ENCODE measurements at places on chromosomes 13 and 19.
A peak's percentile ranks its signal among the peaks of the same experiment; 100 is the strongest.

GRCh38 chr13:24148414-24149235 lies 11.9 kb upstream of the SPATA13 start:
- DNase-seq, result peak; percentile 94

DNA sequence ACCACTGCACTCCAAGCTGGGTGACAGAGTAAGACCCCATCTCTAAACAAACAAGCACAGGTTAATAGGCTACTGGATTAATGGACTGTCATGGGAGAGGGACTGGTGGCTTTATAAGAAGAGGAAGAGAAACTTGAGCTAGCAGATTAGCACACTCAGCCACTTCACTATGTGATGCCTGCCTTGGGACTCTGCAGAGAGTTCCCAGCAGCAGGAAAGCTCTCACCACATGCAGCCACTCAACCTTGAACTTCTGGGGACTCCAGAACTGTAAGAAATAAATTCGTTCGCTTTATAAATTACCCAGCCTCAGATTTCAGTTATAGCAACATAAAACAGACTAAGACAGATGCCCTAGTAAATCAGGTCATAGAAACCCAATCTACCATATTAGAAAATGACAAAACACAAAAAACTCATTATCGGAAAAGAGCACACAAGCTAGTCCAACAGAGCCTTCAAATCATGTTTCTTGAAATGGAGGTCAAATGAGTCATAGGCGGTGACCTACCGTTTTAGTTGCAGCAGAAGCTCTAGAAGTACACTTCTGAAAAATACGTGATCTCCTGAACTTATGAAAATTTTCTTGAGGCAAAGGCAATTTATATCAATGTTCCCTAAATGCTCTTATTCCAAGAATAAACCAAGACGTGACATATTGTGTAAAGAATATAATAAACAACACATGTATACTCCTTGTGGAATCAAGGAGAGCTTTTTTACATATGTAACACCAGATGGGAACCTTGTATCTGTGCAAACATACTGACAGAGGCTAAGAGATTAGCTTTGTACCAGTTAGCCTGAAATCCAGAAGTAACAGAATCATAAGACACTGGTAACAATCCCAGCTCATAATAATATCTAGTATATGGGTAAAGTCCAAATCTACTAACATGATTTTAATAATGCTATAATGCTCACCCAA lies 340.9 kb upstream of the SGCG start:
- no peak for DNase-seq

GRCh38 chr19:2341982-2342381 lies 13.5 kb downstream of the SPPL2B start:
- no peak for DNase-seq

DNA sequence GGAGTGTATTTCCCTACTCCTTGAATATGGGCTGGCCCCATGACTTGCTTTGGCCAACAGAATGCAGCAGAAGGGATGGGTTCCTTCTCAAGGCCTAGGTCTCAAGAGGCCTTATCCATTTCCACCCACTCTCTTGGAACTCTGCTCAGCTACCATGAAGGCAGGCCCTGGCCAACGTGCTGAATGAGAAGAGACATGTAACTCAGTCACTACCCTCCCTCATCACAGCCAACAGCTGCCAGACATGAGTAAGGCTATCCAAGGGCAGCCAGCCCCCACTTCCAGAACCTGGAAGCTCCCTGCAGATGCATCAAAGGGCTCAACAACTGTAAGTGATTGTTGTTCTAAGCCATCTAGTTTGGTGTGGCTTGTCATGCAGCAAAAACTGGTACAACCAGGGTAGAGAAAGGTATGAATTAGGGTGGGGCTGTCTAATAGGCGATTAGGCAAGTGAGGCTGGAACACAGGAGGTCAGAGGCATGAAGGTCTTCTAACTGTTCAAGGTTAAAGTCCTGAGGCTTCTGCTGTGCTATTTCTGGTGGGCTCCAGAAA lies 1.4 kb upstream of the RASL11A start:
- no peak for DNase-seq

DNA sequence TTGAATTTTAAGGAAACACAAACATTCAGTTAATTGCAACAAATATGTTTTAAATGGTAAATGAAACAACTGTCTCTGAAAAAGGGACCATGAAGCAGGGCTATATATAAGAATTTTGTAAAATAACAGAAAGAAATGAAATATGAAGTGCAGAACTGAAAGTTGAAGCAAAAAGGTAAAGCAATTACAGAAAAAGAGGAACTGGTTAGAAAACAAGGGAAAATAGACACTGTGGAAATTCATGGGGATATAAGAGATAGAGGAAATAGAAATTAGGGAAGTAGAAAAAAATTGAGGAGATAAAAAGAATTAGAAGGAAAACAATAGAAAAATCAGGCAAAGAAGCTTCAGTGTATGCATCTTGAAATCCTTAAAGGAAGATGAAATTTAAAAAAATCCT lies 40.0 kb upstream of the TDRD3 start:
- no peak for DNase-seq

- DNase-seq, result no peak
Observed at GRCh38 chr13:51324714-51325420, 14.6 kb upstream of the SERPINE3 start.

- no peak for DNase-seq
Observed at GRCh38 chr19:6988257-6988656, 33.0 kb downstream of the MBD3L2B start.

DNA sequence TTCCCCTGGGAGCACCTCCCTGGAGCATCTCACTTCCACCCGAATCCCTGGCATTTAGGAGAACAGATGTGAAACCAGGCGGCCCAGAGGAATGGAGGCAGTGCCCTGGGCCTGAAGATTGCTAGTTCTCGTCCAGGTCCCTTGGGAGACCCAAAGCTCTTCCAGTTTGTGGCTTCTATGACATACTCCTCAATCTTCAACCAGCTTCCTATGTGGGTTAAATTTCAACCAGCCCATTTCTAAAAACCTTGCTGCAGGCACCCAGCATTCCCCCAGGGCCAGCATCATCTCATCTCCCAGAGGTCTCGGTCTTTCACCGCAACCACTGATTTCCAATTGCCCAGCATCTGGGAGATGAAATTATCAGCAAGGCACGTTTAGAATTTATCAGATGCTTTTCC lies 46.0 kb upstream of the STK24 start:
- no peak for DNase-seq

DNA sequence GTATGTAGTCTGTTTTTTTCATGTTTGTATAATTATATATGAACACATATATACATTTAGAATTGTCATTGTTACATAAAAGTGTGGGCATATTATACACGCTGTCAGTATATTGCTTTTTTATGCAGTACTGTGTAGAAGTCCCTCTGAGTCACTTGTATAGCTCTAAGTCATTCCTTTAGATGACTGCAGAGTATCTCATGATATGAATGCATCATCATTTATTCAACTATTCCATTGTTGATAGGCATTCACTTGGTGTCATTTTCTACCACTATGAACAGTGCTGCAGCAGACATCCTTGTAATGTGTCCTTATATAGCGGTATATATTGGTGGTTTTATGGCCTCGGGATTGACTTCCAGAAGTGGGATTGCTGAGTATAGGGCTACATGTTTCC lies 15.3 kb downstream of the RFXAP start:
- DNase-seq, result peak; percentile 24

GRCh38 chr13:74194846-74195245 lies 60.6 kb upstream of the KLF12 start:
- no peak for DNase-seq

GRCh38 chr13:27037571-27037970 lies 134.0 kb downstream of the USP12 start:
- no peak for DNase-seq

DNA sequence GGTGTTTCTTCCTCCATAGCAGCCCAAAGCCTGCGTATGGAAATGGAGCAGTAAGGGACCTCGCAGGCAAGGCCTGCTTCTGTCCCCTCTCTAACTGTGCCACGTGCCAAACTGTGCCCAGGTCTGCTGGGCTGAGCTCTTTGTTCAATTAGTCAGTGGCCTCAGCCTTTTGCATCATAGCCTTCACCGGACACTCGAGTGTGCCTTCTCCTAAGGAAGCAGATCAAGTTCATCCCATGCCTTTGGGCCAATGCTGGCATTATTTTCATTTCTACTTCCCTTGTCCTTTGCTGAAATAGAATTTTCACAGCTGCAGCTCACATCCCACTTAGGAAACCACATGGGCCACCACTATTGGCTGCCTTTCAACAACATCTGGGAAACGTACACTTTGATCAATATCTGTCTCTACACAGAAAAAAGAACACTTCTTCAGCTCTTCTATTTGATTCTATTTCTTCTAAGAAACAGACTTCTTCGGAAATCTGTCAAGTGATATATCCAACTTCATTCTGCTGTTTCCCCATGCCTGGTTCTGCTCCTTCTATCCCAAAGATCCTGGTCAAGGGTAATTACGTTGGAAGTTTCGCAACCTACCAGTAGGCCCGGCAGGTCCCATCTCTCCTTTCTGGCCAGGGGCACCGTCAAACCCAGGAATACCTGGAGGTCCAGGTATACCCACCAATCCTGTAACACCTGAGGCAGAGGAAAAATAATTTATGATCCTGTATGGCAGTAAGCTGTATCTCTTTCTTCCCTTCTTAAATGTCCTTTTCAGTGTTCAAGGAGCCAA lies 143.9 kb downstream of the COL4A1 start:
- DNase-seq, result no peak

GRCh38 chr13:27411341-27411740 lies 13.1 kb upstream of the GTF3A start:
- no peak for DNase-seq

DNA sequence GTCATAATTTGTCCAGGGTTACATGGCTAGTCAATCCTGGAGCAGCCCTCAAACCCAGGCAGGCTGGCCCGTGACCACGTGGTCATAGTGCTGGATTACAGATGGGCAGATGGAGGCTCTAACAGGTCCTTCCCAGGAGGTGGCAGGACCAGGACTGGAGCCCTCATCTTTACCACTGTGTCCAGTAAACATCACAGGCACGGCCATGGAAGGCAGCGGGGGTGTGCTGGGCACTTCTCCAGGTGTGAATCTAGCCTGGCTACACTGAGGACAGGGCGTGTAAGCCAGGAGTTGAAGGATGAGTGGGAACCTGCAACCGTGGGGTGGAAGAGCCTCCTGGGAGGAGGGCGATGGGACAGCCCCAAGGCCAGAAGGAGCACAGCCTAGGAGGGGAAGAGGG lies 6.1 kb downstream of the CIC start:
- DNase-seq, result no peak
